Thoracic aorta (tissue), 2 donors: ENCODE measurements at places on chromosomes 6 and 20.

DNA sequence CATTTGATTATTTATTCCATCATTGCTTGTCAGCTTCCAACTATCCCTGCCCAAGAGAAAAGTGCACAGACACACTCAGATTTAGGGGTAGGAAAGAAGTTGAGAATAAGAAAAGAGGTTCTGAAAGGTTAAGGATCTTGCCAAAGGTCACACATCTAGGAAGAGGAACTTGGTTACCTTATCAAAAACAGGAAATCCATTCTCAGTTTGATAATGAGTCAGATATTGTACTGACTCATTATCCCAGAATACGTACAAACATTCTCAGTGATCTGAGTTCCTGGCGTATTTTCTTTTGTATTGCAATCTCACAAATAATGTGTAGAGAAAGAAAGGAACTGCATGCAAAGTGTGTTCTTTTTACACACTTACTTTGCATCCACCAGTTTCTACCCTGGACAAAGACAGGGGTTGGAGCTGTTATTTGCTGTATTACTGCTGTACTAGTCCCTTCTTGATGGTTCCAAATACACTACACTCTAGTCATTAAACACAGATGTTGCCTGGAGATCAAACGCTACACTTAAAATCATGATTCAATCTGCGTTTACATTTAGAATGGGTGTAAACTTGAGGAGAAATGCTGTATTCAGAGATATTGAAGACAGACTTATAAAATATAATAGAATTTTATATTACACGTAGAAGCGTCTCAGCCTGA is 545.7 kb downstream of the PRKN start:
- no peak for DNase-seq

DNA sequence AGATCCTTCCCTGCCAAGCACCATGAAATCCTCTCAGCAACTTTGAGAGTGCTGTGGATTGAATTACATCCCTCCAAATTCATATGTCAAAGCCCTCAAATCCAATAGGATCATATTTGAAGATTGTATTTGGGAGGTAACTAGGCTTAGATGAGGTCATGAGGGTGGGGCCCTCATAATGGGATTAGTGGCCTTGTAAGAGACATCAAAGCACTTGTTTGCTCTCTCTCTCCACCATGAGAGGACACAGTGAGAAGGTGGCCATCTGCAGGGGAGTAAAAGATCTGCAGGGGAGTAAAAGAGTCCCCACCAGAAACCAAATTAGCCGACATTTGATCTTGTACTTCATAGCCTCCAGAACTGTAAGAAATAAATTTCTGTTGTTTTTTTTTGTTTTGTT is 298.2 kb downstream of the SAMD5 start:
- no peak for DNase-seq

GRCh38 chr6:63572747-63573075 is 431 bp downstream of the LOC128125822 start:
- DNase-seq: no peak

DNA sequence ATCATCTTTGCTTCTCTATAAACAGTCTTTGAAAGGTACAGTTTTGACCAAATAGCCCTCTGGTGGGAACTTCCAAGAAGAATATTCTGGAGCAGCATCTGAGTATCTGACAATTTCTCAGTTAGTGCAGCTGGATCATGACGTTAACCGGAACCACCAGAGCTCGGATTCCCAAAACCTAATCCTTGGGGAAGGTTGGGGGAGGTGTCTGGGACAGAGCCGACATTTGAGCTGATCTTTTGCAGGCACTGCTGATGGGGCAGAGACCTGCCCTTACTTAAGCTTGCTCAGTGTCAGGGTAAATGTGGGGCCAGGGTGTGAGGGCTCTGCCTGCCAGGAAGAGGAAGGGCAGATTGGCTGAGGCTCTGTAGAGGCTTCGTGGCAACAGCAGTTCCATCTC is 416.6 kb downstream of the DHX35 start:
- DNase-seq: no peak

- no peak for DNase-seq
These were observed 56.9 kb downstream of the FAM229B start for GRCh38 chr6:112144145-112144926.

- DNase-seq: no peak
These were observed 1127.0 kb upstream of the MAP3K7 start for GRCh38 chr6:91713911-91714310.

DNA sequence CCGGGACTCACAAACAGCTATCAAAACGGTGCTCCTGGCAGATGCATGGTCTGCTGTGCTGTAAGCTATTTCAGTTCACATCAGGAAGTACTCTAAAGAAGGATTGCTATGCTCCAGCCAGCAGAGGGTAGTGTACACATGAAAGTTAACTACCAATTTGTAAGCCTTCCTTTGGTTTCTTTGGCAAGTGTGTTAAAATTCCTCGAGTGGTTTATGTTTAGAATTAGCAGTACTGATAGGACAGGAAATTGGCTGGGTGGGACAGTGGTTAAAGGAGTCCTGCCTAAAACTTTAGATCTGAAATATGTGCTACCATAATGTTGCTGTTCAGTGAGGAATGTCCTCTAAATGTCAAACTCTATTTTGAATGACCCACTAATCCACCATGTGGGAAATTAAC is 47.4 kb downstream of the TRMT11 start:
- DNase-seq: no peak

DNA sequence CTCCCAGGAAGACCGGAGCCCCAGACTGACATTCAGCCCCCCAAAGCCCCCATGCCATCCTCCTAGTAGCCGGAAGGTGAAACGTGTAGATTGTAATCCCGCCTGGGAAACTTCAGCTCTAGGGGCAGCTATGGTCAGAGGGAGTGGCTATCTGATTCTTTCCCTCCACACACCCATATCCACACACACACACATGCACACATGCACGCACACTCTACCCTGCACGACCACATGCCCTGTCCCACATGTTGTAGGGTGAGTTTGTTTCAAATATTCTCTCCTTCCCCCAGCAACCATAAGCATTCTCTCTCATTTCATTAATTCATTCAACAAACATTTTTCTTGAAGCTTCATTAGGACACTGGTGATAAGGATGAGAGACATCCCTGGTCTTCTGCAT is 42.2 kb downstream of the MAFB start:
- DNase-seq: no peak

DNA sequence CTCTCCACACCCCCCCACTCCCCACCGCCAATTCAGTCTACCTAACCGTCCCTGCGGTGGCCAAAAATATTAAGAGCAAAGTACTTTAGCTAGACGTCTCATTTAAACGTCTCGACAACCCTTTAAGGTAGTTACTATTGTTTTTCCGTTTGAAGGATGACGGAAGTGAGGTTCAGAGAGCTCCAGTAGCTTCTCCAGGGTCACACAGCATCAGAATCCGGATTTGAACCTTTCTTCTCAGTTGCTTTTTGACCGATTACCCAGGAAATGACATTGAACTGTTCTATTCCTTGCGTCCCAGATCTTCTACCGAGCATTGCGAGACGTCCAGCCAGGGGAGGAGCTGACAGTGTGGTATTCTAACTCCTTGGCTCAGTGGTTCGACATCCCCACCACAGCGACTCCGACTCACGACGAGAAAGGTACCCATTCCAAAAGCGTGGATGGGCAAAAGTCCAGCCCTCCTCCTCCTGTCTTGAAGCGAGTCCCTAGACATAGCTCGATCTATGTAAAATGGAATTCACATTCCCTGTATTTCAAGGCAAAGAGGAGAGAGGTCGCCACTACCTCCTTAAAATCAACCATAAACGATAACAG is 2.4 kb downstream of the PRDM13 start:
- DNase-seq: no peak

GRCh38 chr20:34615477-34615876 is 57.0 kb downstream of the MAP1LC3A start:
- no peak for DNase-seq

- DNase-seq: no peak
These were observed 73.1 kb downstream of the NOL4L start for GRCh38 chr20:32512047-32512385.

- DNase-seq: no peak
These were observed 31.7 kb downstream of the SLC35A1 start for GRCh38 chr6:87504441-87504840.

DNA sequence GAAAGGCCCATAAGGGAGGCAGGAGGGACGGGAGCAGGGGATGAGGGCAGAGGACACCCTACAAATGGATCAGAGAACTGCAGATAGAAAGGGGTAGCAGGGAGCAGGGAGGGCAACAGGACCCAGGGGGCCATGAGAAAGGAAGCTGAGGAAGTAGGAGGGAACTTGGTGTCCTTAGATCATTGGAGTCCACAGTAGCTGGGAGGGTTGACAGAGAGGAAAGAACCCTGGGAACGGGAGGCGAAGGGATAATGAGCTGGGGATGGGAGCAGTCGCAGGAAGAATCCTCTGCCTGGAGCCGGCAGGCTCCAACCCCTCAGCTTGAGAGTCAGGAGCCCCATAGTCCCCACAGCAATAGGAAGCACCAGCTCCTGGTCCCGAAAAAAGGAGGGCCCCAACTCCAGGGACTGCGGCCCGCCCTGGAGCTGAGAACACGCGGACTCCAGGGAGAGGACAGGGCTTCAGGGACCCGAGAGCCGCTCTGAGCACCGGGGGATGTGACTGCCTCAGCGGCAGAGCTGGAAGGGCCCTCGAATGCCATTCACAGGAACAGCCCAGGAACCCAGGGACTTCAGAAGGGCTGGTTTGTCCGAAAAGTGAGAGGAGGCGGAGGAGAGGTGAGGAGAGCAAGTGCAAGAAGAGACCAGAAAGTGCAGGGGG is 32.7 kb downstream of the HLA-A start:
- no peak for DNase-seq

DNA sequence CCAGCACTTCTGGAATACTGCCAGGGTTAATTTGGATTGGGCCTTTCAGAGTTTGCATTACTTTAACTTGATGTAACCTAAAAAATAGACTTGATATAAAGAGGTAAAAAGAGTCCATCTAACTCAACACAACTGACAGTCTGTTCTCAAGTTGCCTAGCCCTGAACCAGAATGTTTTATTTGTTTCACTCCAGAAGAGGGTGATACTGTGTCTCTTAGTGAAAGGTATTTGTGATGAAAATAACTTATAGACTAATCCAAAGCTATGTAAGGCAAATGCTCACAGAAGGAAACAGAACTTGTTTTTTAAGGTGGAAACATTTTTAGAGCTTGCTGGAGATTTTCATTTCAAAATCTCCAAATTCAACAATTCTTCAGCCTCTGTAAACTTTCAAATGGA is 469.1 kb upstream of the RUNX2 start:
- DNase-seq: no peak

- no peak for DNase-seq
These were observed 16.8 kb downstream of the MYLK4 start for GRCh38 chr6:2733736-2734480.

GRCh38 chr20:61861054-61861841 is 204.4 kb downstream of the TAF4 start:
- DNase-seq: no peak

DNA sequence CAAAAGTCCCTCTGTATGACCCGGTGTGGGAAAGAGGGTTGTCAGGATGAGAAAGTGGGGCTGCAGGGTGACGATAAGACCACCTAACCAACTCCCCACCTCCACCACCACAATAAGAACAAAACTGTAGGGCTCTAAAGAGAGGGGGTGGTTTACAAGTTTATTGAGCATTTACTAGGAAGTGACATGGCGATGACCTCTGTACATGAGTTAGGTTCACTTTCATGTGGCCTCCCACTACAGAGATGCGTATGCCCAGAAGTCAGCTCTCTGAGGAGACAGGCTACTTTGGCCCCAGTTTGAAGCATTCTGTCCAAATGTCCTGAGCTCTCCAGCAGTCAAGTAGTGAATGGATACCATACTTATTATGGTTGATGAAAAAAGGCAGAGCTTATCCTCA is 28.7 kb upstream of the PI16 start:
- DNase-seq: no peak

DNA sequence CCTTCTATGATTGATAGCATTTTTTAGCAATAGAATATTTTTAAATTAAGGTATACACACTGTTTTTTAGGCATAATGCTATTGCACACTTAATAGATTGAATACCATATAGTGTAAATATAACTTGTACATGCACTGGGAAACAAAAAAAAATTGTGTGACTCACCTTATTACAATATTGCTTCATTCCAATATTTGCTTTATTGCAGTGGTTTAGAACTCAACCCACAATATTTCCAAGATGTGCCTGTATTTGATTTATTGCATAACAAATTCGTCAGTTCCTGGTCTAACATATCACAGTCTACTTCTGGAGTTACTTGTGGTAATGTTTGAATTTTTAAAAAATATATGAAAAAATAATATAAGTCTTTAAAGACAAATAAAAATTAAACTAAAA is 41.9 kb upstream of the DEFB112 start:
- DNase-seq: no peak

DNA sequence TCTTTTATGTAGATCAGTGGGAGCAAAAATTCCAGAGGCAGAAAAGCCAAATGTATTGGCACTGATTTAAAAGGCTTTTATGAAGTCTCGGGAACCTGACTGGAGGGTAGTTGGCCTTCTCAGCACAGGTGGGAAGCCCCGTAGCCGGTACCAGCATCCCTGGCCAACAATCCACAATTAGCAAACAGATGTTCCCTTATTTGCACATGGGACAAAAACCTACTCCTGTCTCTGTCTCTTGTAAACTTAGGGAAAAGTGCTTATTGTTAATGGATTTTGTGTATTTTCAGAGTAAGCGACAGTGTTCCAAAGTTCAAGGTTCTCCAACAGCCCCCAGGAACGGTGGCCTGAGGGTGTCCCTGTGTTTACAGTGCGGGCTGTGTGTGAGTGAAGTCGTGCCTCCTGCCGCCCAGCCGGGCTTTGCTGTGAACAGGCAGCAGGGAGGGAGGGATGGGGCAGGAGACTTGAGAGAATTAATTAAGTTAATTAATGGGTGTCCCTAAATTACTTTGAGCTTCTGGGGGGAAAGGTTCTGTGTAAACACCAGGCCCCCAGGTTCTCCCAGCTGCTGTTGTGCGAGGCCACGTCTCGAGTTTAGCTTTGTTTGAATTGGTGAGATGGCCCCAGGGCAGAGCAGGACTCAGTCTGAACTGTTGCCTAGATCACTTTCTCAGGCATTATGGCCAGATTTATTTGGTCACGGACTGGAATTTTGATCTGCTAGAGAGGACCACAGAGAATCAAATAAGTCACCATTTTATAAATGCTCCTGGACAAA is 3.9 kb downstream of the SYNJ2 start:
- DNase-seq: no peak

DNA sequence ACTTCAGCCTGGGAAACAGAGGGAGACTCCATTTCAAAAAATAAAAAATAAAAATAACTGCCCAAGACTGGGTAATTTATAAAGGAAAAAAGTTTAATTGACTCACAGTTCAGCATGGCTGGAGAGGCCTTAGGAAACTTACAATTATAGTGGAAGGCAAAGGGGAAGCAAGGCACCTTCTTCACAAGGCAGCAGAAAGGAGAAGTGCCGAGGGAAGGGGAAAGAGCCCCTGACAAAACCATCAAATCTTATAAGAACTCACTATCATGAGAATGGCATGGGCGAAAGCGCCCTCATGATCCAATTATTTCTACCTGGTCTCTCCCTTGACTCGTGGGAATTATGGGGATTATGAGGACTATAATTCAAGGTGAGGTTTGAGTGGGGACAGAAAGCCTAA is 95.5 kb upstream of the LGSN start:
- DNase-seq: no peak

GRCh38 chr20:9571783-9572182 is 57.4 kb downstream of the LAMP5 start:
- DNase-seq: no peak

GRCh38 chr6:167137881-167138280 is 15.0 kb downstream of the CCR6 start:
- no peak for DNase-seq

- DNase-seq: no peak
These were observed 67.1 kb downstream of the EDN1 start for GRCh38 chr6:12356983-12357972.

- DNase-seq: no peak
These were observed 59.8 kb downstream of the SHPRH start for GRCh38 chr6:145904391-145904790.

GRCh38 chr6:101393251-101393828 is at the start of gene GRIK2:
Gene GRIK2 (plus strand): TSS chr6:101393708.
- no peak for DNase-seq
